Fibroblast of skin of right quadriceps (primary cell): ENCODE measurements at places on chromosomes 3 and 15.

GRCh38 chr15:34239151-34239808 is 14.5 kb downstream of the EMC4 start:
- DNase-seq = peak; percentile 91

- DNase-seq = no peak
Observed at GRCh38 chr3:33060609-33061337, 36.2 kb downstream of the GLB1 start.

DNA sequence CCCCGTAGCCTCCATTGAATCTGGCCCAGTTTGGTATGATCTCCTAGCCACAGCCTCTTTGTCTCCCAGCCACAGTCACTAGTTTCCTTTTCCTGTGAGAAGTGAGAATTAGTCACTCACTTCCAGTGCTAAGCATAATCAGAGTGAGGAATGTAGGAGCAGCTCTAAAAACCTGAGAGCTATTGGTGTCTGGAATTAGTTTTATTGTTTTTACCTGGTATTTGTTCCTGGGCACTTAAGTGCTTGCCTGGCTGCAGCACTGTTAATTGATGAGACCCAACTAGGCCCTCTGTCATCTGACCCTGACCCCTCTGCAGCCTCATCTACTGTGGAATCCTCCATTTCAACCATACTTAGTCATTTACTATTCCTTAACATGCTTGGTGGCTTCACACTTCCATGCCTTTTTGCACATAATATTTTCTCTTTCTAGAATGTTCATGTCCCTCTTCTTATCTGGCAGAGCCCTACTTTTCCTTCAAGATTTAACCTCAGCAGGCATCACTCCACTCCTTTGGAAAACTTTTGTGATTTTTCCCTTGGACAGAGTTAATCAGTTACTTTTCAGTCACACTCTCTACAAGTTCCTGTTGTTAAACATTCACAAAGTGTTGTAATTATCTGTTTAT is 48.8 kb downstream of the PDE8A start:
- DNase-seq = peak; percentile 53

- DNase-seq = peak; percentile 38
Observed at GRCh38 chr15:35926007-35926380, 380.0 kb upstream of the DPH6 start.

GRCh38 chr3:185172086-185173049 is 19.5 kb upstream of the C3orf70 start:
- DNase-seq = peak; percentile 12

- no peak for DNase-seq
Observed at GRCh38 chr15:41933771-41934170, 38.6 kb downstream of the EHD4 start.

GRCh38 chr3:137008131-137008530 is 50.3 kb downstream of the IL20RB start:
- no peak for DNase-seq

GRCh38 chr3:194148383-194148782 is 12.4 kb downstream of the HES1 start:
- peak; percentile 47 for DNase-seq

DNA sequence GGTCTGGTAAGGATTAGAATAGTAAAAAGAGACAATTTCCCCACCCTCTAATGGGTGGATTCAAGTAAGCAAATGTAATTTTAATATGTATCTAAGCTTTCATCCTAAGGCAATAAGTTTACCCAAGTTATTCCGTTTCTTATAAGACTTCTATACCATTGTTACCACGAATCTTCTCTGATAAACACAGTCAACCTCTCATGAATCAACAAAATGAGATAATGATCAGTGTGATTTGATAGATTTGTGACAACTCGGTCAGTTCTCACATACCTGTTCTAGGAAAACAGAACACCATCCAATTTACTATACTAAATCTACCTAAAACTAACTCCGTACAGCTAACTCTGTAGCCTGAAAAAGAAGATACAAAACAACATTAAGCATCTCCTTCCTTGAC is 342.1 kb downstream of the TBL1XR1 start:
- DNase-seq = no peak

DNA sequence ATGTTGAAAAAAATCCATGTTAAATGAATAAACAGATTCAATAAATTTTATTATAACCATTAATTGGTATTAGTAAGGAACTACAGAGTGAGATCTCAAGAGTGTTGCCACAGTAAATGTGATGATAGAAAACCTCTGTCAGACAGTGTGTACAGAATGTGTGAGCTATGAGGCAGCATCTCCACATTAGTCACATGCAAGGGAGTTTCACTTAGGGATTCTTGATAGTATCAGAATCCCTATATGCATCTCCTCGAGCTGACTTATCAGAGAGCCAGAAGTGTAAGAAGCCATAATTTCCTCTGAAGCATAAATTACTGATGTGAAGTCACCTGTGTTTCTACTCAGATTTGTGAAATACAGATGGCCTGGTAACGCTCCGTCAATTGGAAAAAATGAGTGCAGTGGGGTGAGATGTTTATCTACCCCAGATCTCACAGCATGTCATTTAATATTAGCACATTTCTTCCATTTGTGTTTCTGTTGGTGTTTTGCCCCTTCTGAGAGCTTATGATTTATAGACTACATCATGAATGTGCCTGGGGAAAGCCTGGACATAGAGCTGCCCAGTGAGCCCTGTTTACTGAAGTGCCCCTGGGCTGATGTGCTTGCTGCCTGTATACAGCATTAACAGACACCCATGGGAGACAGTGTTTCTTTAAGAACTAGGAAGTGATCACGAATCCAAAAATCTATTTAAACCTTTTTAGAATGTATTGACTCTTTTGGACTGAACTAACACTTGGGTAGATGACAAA is 262.4 kb downstream of the CPNE4 start:
- DNase-seq = no peak

DNA sequence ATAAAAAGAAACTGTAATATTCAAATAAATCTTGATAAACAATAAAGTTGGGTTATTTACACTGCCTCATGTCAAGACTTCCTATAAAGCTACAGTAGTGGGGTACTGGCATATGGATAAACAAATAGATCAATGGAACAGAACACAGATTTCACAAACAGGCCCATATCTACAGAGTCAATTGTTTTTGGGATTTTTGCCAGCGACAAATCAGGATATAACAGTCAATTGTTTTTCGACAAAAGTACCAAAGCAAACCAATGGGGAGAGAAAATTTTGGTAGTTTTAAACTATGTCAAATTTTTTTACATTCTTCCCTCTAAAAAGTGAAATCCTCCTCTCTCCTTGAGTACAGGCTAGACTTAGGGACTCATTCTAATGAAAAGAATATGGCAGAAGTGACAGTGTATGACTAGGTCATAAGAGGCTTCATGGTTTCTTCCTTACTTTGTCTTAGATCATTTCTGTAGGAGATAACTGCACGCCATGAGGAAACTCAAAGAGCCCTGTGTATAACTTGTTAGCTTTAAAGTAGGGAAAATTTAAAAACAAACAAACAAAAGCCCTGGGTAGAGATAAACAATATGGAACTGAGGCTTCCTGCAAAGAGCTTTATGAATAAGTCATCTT is 16.9 kb downstream of the IP6K1 start:
- DNase-seq = no peak

DNA sequence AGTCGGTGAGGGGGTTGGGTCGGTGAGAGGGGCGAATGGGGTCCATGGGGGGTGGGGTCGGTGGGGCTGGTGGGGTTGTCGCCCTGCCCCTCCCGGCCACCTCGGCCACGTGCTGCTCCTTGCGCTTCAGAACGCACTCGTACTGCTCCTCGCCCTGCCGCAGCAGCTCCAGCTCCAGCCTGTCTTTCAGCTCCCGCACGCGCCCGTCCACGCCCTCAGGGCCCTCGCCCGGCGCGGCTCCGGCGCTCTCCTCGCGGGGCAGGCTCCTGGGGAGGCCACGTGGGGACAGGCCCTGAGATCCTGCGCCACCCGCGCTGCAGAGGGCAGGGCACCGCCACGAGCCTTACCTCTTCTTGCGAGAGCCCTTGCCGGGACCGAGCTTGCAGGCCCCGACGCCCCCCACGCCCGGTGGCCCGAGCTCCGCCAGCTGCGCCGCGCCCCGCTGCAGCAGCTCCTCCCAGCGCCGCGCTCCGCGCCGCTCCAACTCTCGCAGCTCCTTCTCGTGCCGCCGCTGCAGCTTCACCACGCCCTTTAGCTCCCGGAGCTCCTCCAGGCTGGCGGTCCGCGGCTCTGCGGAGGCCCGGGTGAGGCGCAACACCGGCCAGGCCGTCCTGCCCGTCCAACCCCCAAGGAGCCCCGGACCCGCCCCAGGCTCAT is 8.2 kb upstream of the ANKRD63 start:
- DNase-seq = peak; percentile 44

GRCh38 chr3:147940405-147941193 is 531.4 kb downstream of the ZIC1 start:
- peak; percentile 31 for DNase-seq

- DNase-seq = no peak
Observed at GRCh38 chr3:14802381-14802731, 16.4 kb upstream of the FGD5 start.

DNA sequence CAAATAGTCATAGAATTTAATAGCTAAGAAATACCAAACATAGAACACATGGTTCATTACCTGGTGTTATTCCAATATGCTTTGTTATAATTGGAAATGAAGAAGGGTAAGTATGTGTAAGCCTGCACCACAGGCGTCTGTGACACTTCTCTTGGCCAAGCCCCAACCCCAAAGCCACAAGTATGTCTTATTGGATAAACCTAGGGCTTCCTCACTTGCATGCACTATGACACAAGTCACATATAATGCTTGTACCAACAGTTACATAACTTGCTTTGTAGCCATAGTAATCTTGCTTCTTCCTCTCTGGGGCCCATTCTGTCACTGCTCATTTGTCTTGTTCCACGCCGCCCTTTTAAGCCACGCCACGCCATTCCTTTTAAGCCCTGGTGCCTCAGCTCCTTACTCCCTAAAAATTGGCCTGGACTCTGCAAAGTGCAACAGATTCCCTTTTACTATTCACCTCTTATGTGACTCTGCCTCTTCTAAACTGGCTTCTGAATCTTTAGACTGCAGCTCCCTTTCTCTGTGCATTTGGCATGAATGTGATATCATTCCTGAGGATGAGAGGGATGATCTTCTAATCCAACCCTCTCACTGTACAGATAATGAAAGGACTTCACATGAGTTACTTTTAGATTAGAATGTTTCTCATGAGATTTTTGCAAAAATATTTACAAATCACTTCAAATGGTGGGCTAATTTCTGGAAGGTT is 48.1 kb upstream of the EPHA3 start:
- peak; percentile 88 for DNase-seq

- no peak for DNase-seq
Observed at GRCh38 chr15:50593761-50594160, 47.3 kb upstream of the USP50 start.

DNA sequence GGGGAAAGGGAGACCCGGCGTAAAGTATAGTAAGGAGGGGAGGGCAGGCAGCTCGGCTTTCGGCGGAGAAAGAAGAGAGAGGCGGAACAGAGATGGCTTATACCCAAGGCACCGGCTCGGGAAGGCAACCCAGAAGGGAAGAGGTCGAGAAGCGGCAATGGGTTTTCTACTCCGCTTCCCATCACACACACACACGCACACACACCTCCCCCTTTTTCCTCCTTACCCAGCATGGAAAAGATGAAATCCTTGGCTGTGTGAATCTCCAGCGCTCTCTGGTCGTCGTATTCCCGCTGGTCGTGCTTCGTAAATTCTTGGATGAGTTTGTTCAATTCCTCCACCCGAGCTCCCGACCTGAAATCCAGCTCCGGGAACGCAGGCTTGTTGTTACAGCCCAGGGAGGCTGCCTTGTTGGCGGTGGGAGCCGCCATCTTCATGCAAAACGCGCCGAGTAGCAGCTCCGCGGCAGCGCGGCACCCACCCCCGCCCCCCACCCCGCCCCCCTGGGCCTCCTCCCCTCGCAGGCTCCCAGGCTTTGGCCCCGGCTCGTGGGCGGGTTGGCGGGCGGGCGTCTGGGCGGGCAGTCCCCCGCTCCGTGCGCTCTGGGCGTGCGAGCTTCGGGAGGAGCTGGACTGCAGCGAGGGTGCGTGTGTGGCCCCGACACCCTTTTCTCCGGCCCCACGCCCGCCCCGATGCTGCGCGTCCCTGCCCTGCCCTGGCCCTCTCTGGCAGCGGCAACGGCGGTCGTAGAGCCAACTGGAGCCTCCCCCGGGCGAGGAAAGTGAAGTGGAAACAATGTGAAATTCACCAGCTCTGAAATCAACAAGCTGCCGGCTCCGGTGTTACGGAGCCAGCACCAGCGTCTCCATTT is at the start of gene MB21D2:
TSS of gene MB21D2 (minus strand) at position 453 of the 871 bp plus-strand sequence. CDS start at position 437, 16 bp downstream.
- peak; percentile 88 for DNase-seq
